ENCODE measurements at places on chromosomes 4 and X.

GRCh38 chr4:1610791-1611500 lies 73.2 kb downstream of the FAM53A start:
- peaks cover 21% of the 10 kb centered on the region for H3K4me1 ChIP-seq
- H3K36me3 ChIP-seq: no peaks in the 10 kb centered on the region
- no peak overlapping the region for H3K27ac ChIP-seq

DNA sequence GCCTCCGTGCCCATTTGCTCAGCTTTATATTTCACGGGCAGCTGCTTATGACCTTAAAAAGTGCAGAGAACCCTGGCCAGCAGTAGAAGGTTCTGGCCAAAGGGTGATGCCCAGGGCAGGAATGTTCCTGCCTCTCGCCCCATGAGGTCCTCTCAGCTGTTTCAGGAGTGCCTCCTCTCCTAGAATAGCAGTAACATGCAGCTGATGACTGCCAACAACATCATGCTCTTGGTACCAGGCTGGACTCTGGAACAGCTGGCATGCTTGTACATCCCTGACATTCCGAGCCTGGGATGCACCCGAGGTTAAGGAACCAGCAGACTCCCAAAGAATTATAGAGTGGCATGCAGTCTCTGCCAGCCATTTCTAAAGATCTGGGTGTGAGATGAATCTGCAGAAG lies 11.7 kb upstream of the TENM3 start:
- no peaks in the 10 kb centered on the region for H3K27me3 ChIP-seq
- DNase-seq: no peak
- no peak overlapping the region for H3K4me3 ChIP-seq

DNA sequence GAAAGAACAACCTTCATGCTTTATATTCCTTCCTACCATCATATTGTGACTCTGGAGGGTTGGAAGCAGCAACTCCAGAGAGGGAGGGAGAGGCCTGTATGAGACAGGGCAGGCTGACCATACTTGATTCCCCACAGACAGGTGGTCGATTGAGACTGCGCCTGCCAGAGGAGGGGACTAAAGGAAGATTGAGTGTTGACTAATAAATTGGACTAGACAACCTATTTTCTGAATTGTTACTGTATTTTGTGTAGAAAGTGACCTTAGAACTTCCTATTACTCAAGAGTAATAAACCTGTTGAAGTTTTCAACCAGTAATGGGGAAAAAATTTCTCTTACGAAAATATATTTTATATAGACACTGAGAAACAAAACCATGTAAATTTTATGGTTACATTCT lies 301.5 kb downstream of the INPP4B start:
- peaks cover 44% of the 10 kb centered on the region for H3K4me1 ChIP-seq
- peaks cover 5% of the 10 kb centered on the region for H3K36me3 ChIP-seq
- no peak overlapping the region for H3K27ac ChIP-seq
- H3K4me3 ChIP-seq: no peak overlapping the region
- H3K27me3 ChIP-seq: no peaks in the 10 kb centered on the region

DNA sequence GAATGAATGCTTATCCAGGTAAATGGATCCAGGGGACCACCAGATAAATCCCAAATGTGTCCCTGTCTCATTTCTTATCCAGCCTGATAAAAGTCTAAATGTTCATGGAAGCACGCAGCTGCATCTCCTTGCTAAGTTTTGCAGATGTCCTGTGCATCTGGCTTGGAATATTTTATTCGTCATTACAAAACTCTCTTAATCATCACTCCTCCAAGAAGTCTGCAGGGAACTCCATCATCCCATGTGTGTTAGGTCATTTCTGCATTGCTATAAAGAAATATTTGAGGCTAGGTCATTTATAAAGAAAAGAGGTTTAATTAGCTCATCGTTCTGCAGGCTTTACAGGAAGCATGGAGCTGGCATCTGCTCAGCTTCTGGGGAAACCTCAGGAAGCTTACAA lies 297.2 kb downstream of the HS3ST1 start:
- no peaks in the 10 kb centered on the region for H3K27me3 ChIP-seq
- no peak for DNase-seq
- no peaks in the 10 kb centered on the region for H3K4me1 ChIP-seq
- H3K36me3 ChIP-seq: no peaks in the 10 kb centered on the region
- H3K27ac ChIP-seq: no peak overlapping the region

GRCh38 chrX:23752740-23753415 lies 9.8 kb upstream of the ACOT9 start:
- H3K27me3 ChIP-seq: no peaks in the 10 kb centered on the region
- peaks cover 8% of the 10 kb centered on the region for H3K4me1 ChIP-seq
- no peak for DNase-seq
- H3K4me3 ChIP-seq: no peak overlapping the region
- H3K27ac ChIP-seq: no peak overlapping the region
- no peaks in the 10 kb centered on the region for H3K36me3 ChIP-seq

DNA sequence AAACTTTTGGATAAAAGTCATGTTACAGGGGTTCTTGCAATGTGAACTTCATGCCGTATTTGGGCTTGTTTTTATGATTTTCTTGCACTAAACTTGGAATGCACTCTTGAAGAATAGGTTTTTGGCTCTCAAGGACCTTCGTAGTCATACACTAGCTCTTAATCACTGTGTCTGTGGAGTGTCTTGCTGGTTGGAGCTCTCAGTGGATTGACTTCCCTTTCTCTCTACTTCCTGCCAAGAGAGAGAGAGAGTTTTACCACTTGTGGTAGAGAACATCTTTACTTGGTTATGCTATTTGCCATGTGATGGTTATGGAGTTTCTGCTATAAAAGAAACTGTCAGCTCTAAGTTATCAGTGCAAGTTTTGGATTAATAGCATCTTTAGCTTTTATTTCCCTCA lies 112.4 kb downstream of the BMPR1B start:
- H3K27me3 ChIP-seq: no peaks in the 10 kb centered on the region
- H3K4me3 ChIP-seq: no peak overlapping the region
- no peaks in the 10 kb centered on the region for H3K4me1 ChIP-seq
- H3K36me3 ChIP-seq: no peaks in the 10 kb centered on the region
- DNase-seq: no peak

DNA sequence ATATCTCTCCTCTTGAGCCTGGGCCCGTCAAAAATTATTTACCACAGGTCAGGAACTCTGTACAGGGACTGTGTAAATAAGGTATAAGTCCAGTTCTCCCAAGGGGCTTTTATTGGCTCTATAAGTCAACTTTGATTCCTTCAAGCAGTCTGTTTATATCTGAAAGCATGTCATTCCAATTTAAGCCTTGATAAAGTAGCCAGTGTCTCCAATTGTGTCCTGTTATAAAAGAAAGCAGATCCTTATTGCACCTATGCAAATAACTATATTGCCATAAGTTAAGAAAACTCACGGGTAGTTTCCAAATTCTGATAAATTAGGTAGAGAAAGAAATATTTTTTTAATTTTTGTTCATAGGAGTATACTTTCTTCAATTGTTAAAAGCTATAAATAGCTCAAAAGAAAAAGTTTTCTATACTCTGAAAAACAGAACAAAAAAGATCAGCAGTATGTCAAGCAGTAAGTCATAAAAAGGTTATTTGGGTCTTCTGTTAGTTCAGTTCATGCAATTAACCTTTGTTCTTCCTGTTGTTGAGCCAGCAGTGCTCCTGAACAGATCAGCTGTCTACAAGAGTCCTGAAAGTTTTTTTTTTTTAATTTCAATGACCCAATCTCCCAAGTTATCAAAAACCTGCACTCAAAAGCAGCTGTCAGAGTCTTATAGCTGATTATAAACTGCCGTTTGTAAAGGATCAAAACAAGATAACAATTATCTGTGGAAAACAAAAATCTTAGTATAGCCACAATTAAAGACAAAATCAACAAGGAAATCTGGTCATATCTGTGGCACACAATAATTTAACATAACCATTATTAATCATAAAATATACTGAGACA lies 178.4 kb upstream of the GALNT7 start:
- H3K27ac ChIP-seq: no peak overlapping the region
- no peaks in the 10 kb centered on the region for H3K4me1 ChIP-seq
- peaks cover 4% of the 10 kb centered on the region for H3K27me3 ChIP-seq
- no peaks in the 10 kb centered on the region for H3K36me3 ChIP-seq

DNA sequence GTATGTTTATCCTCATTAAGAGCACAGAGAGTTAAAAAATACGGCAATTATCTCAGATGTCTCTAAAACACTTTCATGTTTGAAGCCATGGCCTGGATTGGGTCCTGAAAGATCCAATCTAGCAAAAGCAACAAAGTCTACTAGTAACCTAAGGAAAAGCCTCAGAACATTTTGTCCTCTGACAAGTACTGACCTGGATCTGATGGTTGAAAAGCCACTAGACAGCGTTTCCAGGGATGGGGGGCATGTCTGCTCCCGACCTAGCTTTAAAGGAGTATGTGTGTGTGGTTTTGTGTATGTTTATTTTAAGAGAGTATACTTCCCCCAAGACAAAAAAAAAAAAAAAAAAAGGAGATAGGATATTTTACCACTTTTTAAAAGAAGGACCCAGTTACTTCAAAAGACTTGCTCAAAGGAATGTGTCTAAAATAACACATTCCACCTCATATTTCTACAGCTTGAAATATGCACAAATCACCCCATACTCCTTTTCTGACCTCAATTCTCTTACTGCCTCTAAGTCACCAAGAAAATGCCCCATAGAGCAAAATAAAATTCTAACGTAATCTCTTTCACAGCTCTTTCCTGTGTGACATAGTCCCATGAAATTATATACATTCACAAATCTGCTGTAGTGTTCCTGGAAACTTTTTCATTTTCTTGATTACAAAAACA lies 189.0 kb upstream of the TTC29 start:
- H3K36me3 ChIP-seq: no peaks in the 10 kb centered on the region
- no peak overlapping the region for H3K27ac ChIP-seq
- no peak for DNase-seq
- no peak overlapping the region for H3K4me3 ChIP-seq
- H3K27me3 ChIP-seq: peaks cover 7% of the 10 kb centered on the region

DNA sequence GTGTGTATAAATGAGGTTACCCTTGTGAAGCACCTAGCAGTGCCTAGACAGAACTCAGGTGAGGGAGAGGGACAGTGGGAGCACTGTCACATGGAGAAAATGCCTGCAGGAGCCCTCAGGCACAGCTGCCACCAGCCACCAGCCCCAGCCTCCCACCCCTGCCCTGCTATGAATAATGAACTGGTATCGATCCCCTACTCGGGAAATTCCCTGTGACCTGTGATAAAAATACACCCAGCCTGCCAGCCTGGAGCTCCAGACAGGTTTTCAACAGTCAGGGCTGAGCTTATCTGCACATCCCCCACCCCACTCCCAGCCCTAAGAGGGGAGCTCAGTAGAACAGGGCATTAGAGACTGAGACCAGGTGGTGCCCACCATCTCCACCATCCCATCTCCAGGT lies 159.6 kb upstream of the PJA1 start:
- DNase-seq: no peak
- no peaks in the 10 kb centered on the region for H3K36me3 ChIP-seq
- H3K4me1 ChIP-seq: no peaks in the 10 kb centered on the region
- H3K27ac ChIP-seq: no peak overlapping the region
- H3K27me3 ChIP-seq: no peaks in the 10 kb centered on the region

- H3K4me1 ChIP-seq: no peaks in the 10 kb centered on the region
- no peaks in the 10 kb centered on the region for H3K36me3 ChIP-seq
- H3K27ac ChIP-seq: no peak overlapping the region
- H3K27me3 ChIP-seq: peaks cover 29% of the 10 kb centered on the region
Observed at GRCh38 chr4:57104706-57105560, 5.3 kb downstream of the IGFBP7 start.

- DNase-seq: no peak
- H3K36me3 ChIP-seq: no peaks in the 10 kb centered on the region
- peaks cover 16% of the 10 kb centered on the region for H3K27me3 ChIP-seq
- no peak overlapping the region for H3K27ac ChIP-seq
- no peaks in the 10 kb centered on the region for H3K4me1 ChIP-seq
Observed at GRCh38 chr4:112531146-112531545, 15.2 kb upstream of the NEUROG2 start.

GRCh38 chrX:152520653-152521052 lies 69.5 kb upstream of the GABRA3 start:
- no peaks in the 10 kb centered on the region for H3K36me3 ChIP-seq
- H3K27ac ChIP-seq: no peak overlapping the region
- H3K4me3 ChIP-seq: no peak overlapping the region
- no peaks in the 10 kb centered on the region for H3K4me1 ChIP-seq

GRCh38 chr4:54255881-54256280 lies 26.8 kb downstream of the PDGFRA start:
- H3K36me3 ChIP-seq: no peaks in the 10 kb centered on the region
- H3K27ac ChIP-seq: no peak overlapping the region
- no peaks in the 10 kb centered on the region for H3K4me1 ChIP-seq
- no peak for DNase-seq
- H3K4me3 ChIP-seq: no peak overlapping the region

GRCh38 chr4:82886147-82886942 lies 4.6 kb downstream of the SEC31A start:
- no peaks in the 10 kb centered on the region for H3K27me3 ChIP-seq
- DNase-seq: no peak
- peaks cover 39% of the 10 kb centered on the region for H3K4me1 ChIP-seq
- peaks cover 9% of the 10 kb centered on the region for H3K36me3 ChIP-seq
- no peak overlapping the region for H3K4me3 ChIP-seq

DNA sequence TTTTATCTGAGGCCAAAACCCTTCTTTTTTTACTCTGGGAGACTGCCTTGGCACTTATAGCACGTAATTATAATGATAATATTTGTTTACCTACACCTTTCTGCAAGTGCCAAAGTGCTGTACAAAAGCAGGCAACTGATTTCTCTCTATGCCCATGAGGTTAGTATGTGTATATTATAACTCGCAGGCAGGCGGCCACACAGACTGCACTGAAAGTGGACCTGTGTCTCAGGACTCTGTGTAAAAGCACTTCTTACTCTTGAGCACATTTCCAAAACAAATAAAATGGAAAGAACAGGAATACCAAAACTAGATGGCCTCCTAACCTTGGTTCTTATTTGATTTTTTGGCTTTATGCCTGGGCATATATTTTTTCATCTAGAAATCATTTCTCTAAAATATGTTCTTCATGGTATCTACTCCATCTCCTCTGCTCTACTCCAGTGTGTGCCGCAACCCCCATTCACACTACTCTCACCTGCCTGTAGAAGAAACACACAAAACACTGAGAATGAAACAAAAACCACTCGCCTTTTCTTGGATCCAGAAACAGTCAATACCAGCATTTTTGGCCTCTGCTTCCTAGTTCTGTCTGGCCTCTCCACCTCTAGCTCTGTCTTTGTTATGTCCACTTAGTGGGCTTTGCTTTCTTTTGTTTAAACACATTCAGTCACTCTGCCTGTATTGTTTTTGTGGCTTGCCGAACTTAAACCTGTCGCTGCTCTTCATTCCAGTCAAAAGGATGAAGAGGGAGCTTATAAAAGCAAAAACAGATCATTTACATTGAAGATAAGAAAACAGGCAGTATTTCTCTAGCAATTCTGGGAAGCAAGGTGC lies 934.5 kb upstream of the TENM3 start:
- H3K27me3 ChIP-seq: no peaks in the 10 kb centered on the region
- no peaks in the 10 kb centered on the region for H3K36me3 ChIP-seq
- no peak for DNase-seq
- H3K4me1 ChIP-seq: no peaks in the 10 kb centered on the region
- no peak overlapping the region for H3K27ac ChIP-seq

All from activated CD4-positive, alpha-beta memory T cell treated with anti-CD3 and anti-CD28 coated beads for 36 hours (primary cell).